Left kidney (tissue), 8 donors: ENCODE measurements at places on chromosomes 2 and 18. TPM values are rescaled to one million over a fixed set of nuclear protein-coding genes. Genes with fewer than 3 reads are reported as not detected.
A peak's percentile ranks its signal among the peaks of the same experiment; 100 is the strongest.

GRCh38 chr2:178412047-178412446, 38.9 kb downstream of the PRKRA start:
- DNase-seq: no peak

- DNase-seq: peak; percentile 47
Measured at GRCh38 chr2:105143467-105144151, 97.9 kb upstream of the GPR45 start.

The PIEZO2 gene
- polyA plus RNA-seq: 23.7 TPM

- DNase-seq: no peak
Measured at GRCh38 chr18:13463526-13464210, 245.1 kb downstream of the LDLRAD4 start.

The ANO7 gene
- 2.5 TPM for polyA plus RNA-seq

DNA sequence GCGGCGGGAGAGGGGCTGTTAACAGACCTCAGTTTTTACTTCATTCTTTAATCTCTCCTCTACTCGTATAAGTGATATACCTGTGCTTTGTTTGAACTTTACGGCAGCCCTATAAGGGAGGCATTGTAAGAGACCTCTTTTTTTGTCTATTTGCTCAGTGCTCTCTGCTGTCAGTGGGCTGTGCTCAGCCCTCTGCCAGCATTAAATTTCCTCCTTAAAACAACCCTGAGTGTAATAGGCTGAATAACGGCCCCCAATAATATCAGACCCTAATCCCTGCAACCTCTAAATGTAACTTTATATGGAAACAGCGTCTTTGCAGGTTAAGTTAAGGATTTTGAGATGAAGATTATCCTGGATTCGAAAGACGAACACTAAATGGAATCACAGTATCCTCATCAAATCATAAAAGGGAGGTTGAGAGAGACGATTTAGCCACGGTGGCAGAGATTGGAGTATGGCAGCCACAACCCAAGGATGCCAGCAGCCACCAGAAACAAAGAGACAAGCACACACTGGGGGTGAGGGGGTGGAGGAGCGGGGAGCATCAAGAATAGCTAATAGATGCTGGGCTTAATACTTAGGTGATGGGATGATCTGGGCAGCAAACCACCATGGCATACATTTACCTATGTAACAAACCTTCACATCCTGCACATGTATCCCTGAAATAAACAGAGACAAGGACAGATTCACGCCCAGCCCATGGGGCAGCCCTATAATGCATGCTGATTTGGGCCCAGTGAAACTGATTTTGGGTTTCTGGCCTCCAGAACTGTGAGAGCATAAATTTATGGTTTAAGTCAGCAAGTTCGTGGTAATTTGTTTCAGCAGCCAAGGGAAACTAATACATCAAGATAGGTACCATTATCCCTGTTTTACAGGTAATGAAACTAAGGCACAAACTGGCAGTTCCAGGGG, 894 bp upstream of the FARSB start:
- peak; percentile 17 for DNase-seq

DNA sequence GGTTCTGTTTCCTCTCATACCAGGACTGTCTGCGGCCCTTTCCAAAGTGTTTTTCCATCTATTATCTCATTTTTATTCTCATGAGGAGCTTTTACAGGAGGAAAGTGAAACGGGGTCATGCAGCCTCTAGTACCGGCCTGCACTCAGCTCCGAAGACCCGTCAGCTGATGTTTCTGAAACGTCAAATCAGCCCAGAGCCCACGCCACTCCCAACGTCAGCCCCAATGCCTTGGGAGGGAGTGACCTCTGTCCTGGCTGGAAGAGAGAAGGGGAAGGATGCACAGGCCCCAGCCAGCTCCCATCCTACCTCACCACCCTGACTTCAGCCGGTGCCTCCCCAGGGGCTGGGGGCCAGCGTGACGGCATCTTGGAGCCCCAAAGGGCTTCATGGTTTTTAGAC, 58.5 kb downstream of the ADCY3 start:
- DNase-seq: no peak

- DNase-seq: no peak
Measured at GRCh38 chr2:66582987-66583880, 148.3 kb downstream of the MEIS1 start.

The RUFY4 gene
- 0.32 TPM for polyA plus RNA-seq

GRCh38 chr2:19299032-19299431, 59.4 kb downstream of the OSR1 start:
- no peak for DNase-seq

The SERPINB10 gene
- 0.27 TPM for polyA plus RNA-seq

The TNP1 gene
- polyA plus RNA-seq: not detected

- DNase-seq: no peak
Measured at GRCh38 chr2:96867756-96868554, 1.9 kb downstream of the SEMA4C start.

DNA sequence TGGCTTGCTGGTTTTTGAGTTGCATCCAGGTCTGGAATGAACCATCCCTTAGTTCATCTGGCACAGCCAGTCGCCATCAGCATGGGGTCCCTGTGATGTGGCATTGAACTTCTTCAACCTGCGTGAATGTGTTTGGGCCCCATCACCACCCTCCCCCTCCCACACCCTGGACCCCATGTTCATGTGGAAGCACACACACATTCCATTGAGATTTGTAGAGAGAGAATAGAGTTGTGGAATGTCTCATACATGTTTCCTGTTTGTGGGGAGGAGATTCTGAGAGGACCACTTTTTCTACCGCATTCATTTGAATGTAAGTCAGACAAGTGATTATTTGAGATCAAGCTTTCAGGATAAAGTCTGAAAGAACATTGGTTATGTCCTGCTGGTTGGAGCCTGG, 117.6 kb upstream of the EML6 start:
- DNase-seq: no peak

GRCh38 chr2:21633466-21633865, 509.7 kb downstream of the TDRD15 start:
- no peak for DNase-seq

The CHRND gene
- polyA plus RNA-seq: 0.96 TPM
